AG04449 (cell line): ENCODE measurements at places on chromosomes 4 and X.

GRCh38 chrX:23435575-23435974 is 100.9 kb downstream of the PTCHD1 start:
- DNase-seq = no peak

DNA sequence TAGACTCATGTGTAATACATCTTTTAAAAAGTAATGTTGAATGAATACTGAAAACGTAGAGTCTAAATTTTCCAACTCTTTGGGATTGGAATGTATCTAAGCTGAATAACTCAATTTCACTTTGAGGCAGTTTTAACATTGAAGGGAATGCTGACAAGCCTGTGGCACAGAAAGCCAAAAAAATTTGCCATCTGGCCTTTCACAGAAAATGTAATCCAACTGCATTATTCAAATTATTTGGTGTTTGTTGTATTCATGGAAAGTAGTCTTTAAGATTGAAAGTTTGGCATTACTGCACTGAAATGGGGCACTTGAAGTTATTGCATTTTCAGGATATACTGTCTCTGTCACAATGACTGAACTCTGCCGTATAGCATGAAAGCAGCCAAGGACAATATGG is 186.9 kb downstream of the FRMPD4 start:
- DNase-seq = no peak

GRCh38 chr4:184423003-184423686 is 51.2 kb downstream of the IRF2 start:
- DNase-seq = no peak

- no peak for DNase-seq
Measured at GRCh38 chr4:158837527-158838141, 68.8 kb downstream of the FNIP2 start.

DNA sequence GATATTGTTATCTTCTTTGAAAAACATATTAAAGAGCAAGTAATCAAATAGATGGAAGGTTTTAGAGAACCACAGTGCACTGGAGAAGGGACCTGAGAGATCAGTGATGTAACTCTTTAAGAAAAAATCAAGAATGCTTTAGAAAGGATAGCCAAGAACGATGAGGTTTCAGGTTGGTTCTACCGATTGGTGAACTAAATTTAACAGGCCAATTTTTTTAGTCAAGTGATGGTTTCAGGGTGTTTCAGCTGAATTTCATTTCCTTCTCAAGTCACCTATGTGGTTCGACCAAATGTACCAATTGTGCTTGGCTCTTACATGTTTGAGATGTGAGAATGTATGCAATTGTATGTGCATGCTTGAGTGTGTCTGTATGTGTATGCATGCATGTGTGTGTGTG is 26.5 kb downstream of the HS3ST1 start:
- no peak for DNase-seq
